ENCODE measurements at places on chromosomes 4 and X.

DNA sequence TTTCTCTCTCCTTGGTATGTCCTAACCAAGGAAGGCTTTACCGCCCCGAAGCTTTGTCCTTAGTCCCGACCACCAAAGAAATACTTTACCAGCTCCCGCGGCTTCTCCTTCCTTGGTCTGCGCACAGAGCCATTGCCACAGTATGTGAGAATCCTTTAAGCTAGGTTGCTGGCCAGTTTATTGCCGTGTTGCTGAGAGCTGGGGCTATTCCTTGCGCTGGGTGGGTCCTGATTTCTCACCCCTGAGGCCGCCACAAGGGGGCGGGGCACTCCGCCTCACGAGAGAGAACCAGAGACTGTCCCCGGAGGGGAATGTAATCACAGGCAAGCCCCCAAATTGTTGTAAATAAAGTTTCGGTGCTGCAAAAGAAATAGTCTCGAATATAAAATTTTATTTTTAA is 331.0 kb upstream of the PCDH10 start:
- DNase-seq: no peak

- peak; percentile 8 for DNase-seq
These were observed 33.5 kb downstream of the SMS start for GRCh38 chrX:21974011-21974385.

DNA sequence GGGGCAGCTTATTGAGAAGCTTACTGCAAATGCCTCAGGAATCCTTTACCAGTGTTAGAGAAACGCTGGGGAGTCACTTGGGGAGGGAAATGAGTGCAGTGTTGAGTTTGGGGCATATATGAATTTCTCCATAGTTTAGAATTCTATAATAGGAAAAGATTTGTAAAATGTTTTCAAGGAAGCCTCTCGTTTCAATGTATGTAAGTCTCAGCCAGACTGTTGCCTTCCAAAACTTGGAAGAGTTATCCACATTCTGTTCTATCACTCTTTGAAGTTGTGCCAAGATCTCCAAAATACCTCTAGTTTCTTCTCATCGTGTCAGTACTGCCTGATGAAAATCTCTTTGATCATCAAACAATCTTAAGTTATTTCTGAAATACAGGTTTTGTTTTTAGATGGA is 565 bp upstream of the LRCH2 start:
- DNase-seq: no peak

DNA sequence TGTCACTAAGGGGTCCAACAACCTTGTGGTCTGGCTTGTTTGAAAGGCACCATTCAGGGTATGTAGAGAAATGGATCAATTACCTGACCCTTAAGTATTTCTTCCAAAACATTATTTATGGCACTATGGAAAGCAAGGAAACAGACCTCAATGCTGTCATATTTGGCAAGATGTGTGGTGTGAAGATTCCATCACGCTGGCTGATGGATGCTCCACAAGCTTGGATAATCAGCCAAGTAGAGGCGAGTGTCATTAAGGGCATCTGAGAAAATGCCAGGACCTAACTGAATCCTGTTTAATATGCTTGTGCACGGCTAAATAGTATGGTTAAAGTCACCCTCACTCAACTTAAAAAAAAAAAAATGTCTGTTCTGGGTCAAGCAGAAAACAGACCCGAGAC is 120.7 kb downstream of the COMMD8 start:
- DNase-seq: no peak

DNA sequence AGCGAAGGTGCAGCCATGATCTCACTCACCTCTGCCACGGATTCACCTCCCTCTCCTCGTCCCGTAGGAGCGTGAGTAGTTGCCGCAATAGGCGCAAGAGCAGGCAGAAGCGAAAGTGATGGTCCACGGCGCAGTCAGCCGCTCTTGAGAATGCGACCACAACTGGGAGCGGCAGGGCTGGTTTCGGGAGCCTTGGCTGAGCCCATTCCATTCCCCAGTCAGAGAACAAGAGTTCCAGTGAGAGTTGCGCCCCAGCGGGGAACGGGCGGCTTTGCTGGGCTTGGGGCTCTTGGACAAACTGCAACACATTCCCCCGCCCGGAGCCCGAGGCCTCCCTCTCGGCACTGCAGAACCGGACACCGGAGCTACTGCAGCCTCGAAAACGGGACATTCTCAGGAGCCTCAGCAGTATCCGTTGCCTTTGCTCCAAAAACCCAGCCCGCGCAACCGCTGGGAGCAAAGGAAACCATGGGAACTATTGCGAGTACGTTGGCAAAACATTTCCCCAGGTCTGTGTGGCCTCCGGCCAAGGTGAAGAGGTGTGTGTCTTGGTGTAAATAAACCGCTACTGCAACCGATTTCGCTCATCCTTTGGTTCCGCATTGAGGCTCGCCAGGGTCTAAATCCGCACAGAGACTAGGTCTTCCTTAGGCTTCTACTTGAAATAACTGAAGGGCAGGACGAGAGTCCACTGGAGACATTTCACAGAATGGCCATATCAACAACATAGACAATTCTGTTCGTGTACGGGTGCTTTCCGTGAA is 5.7 kb upstream of the ZBTB33 start:
- peak; percentile 58 for DNase-seq

GRCh38 chr4:6403400-6403685 is 69.1 kb downstream of the PPP2R2C start:
- DNase-seq: no peak

GRCh38 chrX:51760657-51761056 is 17.4 kb downstream of the GSPT2 start:
- DNase-seq: no peak

Data from stimulated activated naive CD4-positive, alpha-beta T cell (primary cell).